ENCODE measurements at places on chromosomes 3 and 15. TPM values are rescaled to one million over a fixed set of nuclear protein-coding genes. Genes with fewer than 3 reads are reported as not detected.

DNA sequence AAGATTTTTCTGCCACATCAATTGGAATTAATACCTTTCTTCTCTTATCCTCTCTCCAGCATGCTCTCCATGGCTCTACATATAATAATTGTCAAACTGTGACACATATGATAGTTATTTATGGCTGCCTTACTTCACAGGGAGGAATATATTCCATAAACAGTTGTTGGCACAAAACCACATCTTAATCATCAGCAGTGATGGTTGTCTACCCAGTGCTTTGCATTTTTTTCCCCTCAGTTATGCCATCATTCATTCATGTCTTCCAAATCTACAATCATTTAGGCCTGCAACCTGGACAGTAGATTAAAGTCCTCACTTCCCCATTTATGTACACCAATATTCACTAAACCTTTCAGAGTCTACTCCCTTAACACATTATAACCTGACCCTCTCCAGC is 107.7 kb downstream of the THRB start:
- no peak for DNase-seq
- no peak overlapping the region for H3K4me3 ChIP-seq
- no peak overlapping the region for H3K27ac ChIP-seq
- H3K4me1 ChIP-seq, result peaks cover 74% of the 10 kb centered on the region
- no peaks in the 10 kb centered on the region for H3K36me3 ChIP-seq

DNA sequence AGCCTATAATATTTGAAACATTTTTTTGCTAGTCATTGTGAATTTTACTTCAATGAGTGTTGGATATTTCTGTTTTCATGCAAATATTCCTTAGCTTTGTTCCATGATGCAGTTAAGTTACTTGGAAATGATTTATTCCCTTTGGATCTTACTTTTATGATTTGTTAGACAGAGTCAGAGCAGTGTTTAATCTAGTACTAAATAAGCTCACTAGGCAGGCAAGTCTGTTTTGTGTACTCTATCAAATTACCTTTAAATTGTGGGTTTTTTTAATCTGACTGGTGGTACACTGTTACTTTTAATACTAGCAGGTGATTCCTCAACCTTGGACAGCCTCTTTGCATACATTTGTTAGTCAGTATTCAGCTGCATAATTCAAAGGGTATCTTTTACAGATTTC is 173.3 kb upstream of the MBNL1 start:
- H3K4me3 ChIP-seq, result no peak overlapping the region
- H3K27me3 ChIP-seq, result no peaks in the 10 kb centered on the region
- no peaks in the 10 kb centered on the region for H3K36me3 ChIP-seq

- H3K4me1 ChIP-seq, result no peaks in the 10 kb centered on the region
- no peak overlapping the region for H3K27ac ChIP-seq
- H3K27me3 ChIP-seq, result no peaks in the 10 kb centered on the region
- H3K4me3 ChIP-seq, result no peak overlapping the region
- H3K36me3 ChIP-seq, result no peaks in the 10 kb centered on the region
- DNase-seq, result no peak
Observed at GRCh38 chr3:143090486-143090885, 29.1 kb upstream of the CHST2 start.

GLT8D1 gene
- total RNA-seq, result 36.9 TPM

SLC27A2 gene
- total RNA-seq, result not detected

GRCh38 chr3:180102134-180102533 is 65.4 kb upstream of the PEX5L start:
- DNase-seq, result no peak
- H3K36me3 ChIP-seq, result no peaks in the 10 kb centered on the region
- no peaks in the 10 kb centered on the region for H3K27me3 ChIP-seq
- no peak overlapping the region for H3K4me3 ChIP-seq

DNA sequence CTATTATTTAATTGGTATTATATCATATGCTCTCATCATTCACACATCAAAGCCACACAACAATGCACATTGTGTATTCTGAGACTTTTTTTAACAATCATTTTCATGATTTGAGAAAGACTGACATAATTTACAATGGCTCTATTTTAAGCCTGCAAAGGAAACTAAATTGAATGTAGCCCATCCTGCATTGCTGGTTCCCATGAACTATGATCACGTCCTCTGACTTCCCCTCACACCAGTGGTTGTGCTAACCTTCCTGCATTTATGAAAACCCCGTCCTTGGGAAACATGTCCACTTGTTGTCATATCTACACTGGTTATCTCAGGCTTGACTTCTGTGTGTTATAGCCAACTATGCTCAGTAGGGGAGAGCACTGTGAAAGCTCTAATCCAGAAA is 546.2 kb downstream of the MECOM start:
- H3K4me1 ChIP-seq, result no peaks in the 10 kb centered on the region
- no peaks in the 10 kb centered on the region for H3K36me3 ChIP-seq
- no peak overlapping the region for H3K4me3 ChIP-seq
- DNase-seq, result no peak
- no peaks in the 10 kb centered on the region for H3K27me3 ChIP-seq

DNA sequence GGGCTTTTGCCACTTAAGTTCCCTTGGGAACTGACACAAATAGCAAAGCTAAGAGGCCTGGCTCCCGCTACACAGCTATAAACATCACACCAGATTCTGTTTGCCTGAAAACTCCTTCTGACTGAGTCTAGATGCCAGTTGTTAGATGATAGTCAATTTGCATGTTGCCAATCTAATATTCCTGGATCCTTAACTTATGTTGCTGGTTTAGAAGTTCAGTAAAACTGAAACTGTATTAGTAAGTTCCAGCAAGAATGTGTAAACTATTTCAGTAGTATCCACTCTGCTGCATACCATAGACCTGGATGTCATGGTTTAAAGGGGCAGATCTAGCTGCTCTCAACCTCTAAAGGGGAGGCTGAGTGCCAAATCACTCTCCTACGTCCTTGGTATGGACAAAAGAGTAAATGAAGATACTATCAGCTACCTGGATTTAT is 27.1 kb upstream of the LACTB start:
- no peak for DNase-seq
- peak overlapping the region; percentile 51 for H3K27ac ChIP-seq
- H3K36me3 ChIP-seq, result no peaks in the 10 kb centered on the region
- H3K4me1 ChIP-seq, result peaks cover 21% of the 10 kb centered on the region
- no peak overlapping the region for H3K4me3 ChIP-seq

DNA sequence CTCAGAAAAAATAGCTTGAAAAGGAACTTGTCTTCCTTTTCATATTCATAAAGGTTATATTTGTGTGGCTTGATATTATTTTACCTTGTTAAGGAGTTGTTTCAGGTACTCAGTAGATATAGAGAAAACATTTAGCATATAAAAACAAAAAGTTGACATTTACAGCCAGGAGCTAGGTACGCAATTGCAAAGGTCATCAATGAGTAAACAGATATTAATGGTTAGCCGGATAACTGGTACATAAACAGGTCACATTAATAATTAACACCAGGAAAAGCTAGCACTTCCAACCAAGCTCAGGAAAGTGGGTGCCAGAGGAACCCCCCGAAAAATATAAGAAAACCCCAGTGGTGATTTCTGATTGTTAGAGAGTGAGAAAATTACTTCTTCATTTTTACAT is 146.6 kb upstream of the NR2F2 start:
- peaks cover 32% of the 10 kb centered on the region for H3K4me1 ChIP-seq
- H3K27ac ChIP-seq, result no peak overlapping the region
- no peak for DNase-seq
- no peaks in the 10 kb centered on the region for H3K27me3 ChIP-seq
- H3K4me3 ChIP-seq, result no peak overlapping the region

ARPIN gene
- 22.5 TPM for total RNA-seq

OXTR gene
- 0.16 TPM for total RNA-seq

DNA sequence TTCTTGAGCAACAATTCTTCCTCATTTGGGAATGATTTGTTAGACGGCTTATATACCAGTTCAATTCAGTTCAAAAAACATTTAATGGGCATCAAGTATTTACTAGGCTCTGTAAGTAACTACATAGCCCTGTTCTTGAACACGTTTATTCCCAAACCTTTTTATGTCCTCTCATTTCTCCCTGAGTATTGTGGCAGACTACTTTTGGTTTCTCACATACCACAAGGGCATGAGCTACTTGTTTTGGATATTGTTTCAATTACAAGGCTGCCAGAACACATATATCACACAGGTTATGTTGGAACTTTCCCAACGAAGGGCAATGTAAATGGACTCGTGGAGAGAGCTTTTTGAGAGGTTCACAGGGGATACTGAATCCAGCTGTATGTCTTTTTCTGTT is 363.8 kb upstream of the NAALADL2 start:
- no peak overlapping the region for H3K4me3 ChIP-seq
- DNase-seq, result no peak
- H3K4me1 ChIP-seq, result peaks cover 24% of the 10 kb centered on the region
- no peaks in the 10 kb centered on the region for H3K27me3 ChIP-seq

- H3K4me1 ChIP-seq, result no peaks in the 10 kb centered on the region
- H3K27me3 ChIP-seq, result no peaks in the 10 kb centered on the region
- H3K27ac ChIP-seq, result no peak overlapping the region
- DNase-seq, result no peak
Observed at GRCh38 chr3:108548304-108548703, 37.9 kb upstream of the MYH15 start.

- no peak overlapping the region for H3K27ac ChIP-seq
- H3K4me1 ChIP-seq, result peaks cover 23% of the 10 kb centered on the region
- H3K27me3 ChIP-seq, result no peaks in the 10 kb centered on the region
- H3K4me3 ChIP-seq, result no peak overlapping the region
- no peak for DNase-seq
- H3K36me3 ChIP-seq, result no peaks in the 10 kb centered on the region
Observed at GRCh38 chr3:69441040-69441439, 55.2 kb upstream of the FRMD4B start.

DNA sequence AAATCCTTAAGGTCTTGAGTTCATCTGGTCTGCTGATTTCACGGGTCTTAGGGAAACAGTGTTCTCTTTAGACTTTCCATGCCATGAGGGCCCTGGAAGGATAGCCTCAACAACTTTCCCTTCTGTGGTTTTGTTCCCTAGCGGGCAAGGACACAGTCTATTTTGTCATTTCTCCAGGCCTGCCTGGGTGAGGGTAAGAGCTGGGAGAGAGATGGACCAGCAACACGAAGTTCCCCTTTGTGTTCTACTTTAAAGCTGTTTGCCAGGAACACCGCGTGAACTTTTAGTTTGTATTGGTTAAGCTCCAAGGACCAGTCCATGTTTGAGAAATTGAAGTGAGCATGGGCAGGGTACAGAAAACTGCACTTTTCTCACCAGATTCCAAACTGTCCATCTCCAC is 20.9 kb downstream of the ST3GAL6 start:
- no peak for DNase-seq
- no peak overlapping the region for H3K4me3 ChIP-seq
- no peaks in the 10 kb centered on the region for H3K36me3 ChIP-seq
- H3K27ac ChIP-seq, result peak overlapping the region; percentile 46
- H3K4me1 ChIP-seq, result no peaks in the 10 kb centered on the region
- H3K27me3 ChIP-seq, result no peaks in the 10 kb centered on the region

DNA sequence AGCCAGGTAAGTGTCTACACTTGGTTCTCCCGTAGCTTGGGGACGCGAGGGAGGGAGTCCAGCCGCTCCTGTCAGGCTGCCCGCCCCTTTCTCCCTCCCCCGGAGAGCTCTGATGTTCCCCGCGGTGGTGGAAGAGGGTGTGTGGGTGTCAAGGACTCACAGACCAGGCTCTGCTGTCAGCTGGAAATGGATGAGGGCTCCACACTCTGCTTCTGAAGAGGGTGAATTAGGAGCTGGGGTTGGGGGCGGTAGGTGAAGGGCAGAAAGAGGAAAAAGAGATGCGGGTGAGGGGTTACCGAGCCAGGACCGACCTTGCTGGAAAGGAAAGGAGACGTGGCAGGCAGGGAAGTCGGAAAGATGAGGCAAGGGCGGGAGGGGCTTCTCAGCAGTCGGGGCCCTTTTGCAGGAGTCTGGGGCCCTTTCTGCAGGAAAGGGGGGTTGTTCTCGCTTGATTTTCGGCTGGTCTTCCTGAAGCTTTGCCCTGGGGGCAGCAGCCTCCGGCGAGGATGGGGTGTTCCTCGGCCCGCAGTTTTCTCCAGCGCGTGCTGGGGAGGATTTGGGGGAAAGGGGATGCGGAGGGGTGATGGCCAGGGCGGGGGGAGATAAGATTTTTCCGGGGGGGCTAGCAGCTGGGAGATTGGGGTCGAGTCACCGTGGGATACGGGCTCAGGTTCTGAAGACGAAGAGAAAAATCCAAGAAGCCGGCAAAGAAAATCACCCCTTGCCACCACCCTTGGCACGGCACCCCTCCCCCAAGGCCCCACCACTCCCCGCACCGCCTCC is 602 bp upstream of the BAHD1 start:
- peaks cover 25% of the 10 kb centered on the region for H3K27me3 ChIP-seq
- H3K36me3 ChIP-seq, result no peaks in the 10 kb centered on the region
- no peak for DNase-seq

Data from sigmoid colon (tissue), 7 donors.